SJSA1 (cell line): ENCODE measurements at places on chromosomes 5 and 9. TPM values are rescaled to one million over a fixed set of nuclear protein-coding genes. Genes with fewer than 3 reads are reported as not detected.

SPINK7 gene
- not detected in 2 replicates for total RNA-seq

DNA sequence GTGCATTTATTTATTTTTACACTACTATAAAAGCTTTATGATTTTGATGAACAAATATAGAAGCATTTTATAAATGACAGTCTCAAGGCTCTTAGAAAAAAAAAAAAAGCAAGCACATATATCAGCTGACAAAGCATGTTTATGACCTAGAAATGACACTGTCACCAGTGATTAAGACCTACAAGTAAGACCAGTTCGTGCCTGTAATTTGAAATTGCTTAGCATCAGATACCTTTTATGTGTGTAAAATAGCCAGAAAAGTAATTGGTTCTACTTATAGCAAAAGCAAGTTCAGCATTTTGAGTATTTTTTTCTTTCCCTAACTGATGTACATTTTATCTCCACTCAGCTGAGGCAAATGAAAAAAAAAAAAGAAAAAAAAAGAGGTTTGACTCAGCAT is 808.4 kb downstream of the CDH18 start:
- DNase-seq, result no peak

DNA sequence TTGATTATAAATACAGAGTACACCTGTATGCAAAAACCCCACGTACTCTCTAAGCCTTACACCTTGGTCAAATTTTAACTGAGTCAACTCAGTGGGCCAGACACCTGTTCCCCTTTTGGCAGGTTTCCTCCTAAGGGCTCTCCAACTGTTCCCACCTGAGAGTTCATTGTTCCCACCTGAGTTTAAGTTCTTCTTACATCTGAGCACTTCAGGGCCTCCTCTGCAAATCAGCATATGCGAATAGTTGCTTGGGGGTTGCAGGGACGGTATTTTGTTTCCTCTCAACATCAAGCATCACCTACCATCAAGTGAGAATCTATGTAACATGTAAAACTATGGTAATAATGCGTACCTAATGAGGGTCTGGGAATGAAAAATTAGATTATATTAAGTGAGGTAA is 300.0 kb downstream of the PIK3R1 start:
- DNase-seq, result no peak

MYOT gene
- total RNA-seq, result not detected in 2 replicates

CDO1 gene
- total RNA-seq, result 6.8 TPM in 2 replicates

CLIC3 gene
- total RNA-seq, result 0.89 TPM in 1 of 2 replicates, not detected in the other

GRCh38 chr9:95105519-95106287 is 211.8 kb downstream of the FANCC start:
- DNase-seq, result no peak

GRCh38 chr5:105903069-105903468 is 1767.7 kb downstream of the EFNA5 start:
- no peak for DNase-seq

DNA sequence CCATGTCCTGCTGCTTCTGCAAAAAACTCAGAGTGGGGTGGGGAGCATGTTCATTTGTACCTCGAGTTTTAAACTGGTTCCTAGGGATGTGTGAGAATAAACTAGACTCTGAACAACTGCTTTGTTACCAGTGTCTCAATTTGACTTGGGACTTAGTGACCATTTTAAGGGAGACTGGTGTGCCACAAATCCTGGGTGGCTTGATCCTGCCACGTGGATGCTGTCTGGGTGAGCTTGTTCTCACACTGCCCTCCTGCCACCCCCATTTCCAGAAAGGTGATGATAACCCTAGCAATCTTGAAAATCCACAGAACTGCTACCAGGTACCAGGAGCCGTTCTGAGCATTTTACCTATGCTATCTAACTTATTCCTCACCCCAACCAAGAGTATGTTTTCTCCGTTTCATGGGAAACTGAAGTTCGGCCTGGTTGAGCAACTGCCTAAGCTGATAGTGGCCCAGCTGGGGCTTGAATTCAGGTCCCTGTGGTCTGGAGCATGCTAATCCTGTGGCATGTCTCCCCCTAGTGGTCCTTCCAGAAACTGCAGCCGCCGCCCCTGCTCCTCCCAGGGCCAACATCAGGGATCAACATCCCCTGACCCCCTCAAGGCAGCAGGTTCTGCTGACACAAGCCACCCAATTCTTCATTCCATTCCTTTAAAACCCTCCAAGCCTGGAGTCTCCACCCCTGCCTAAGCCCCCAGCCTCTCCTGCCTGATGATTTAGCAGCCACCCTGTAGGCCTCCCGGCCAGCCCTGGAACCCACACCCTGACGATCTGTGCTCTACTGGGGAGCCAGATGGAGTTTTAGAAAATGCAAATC is 2.8 kb downstream of the IL3 start:
- DNase-seq, result peak; percentile 86

DNA sequence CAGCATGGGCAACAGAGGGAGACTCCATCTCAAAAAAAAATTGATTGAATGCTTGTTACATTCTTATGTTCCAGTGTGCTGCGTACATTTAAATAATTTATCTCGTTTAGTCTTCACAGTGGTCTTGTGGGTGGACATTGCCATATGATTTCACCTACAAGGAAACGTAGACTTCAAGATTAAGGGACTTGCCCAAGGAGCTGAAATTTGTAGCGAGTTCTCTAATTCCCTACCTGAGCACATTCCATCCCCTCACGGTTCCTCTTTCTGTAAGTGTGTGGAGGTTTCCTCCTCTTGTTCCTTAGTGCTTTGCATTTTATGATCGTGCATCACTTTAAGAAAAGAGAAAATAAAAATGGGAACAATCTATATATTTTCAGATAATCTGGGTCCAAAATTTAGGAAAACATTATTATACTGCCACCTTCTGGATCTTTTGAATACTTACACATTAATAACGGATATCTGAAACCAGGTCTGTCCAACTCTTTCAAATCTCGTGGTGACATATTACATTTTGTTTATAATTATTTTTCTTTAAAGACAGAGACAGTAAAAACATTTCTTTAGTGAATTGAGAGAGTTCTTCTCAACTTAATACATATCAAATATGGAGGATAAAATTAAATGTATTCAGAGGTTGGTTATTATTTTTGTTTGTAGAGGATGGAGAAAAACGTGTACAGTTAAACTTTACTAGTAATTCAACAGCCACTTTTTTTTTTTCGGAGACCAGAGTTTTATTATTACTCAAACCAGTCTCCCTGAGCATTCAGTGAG is 29.9 kb upstream of the C7 start:
- DNase-seq, result no peak

DNA sequence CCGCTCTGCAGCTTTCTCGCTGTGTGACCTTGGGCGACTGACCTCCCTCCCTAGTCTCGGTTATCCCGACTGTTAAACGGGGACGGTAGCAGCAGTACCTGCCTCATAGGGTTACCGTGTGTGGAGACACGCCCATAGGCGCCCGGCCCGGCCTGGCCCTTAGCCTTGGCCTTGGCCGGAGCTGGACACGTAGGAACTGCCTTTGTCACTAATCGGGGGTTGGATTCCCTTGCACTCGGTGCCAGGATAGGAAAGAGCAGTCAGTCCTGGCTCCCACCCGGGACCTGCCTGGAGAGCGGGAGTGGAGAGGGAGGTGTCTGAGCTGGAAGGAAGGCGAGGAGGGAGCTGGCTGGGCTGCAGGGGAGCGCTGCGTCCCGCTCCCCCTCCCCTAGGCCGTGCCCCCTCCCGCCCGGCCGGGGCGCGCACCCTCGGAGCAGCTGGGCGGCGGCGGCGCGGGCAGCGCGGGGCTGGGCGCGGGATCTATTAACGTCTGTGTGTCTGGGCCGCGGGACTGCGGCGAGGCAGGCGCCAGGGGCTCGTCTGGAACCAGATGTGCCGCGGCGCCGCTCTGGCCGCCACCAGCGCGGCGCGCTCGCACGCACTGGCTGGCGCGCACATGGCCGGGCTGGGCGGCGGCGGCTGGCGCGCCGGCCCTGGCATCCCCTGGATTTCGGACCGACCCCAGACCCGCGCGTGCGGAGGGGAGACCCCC is 31.7 kb downstream of the PRRX2 start:
- DNase-seq, result peak; percentile 92

DNA sequence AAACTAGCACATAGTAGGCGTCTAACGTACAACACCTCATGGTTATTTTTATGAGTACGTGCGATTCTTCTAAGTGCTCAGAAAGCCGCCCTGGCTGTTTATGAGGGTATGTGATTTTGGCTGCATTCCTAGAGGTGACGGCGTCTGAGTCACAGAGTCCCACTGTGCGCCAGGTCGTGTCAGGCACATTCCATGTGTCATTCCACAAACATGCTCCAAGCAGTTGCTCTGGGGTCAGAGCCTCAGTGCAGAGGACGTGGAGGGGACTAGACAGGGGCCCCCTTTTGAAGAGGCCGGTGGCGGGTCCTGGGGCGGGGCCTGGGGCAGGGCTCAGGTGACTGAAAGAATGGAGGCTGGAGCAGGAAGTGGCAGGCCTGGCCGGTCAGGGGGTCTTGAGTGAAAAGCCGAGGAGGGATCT is 51.9 kb downstream of the NEK6 start:
- DNase-seq, result peak; percentile 96

GRCh38 chr9:109765830-109766229 is 14.2 kb upstream of the PALM2AKAP2 start:
- no peak for DNase-seq

DNA sequence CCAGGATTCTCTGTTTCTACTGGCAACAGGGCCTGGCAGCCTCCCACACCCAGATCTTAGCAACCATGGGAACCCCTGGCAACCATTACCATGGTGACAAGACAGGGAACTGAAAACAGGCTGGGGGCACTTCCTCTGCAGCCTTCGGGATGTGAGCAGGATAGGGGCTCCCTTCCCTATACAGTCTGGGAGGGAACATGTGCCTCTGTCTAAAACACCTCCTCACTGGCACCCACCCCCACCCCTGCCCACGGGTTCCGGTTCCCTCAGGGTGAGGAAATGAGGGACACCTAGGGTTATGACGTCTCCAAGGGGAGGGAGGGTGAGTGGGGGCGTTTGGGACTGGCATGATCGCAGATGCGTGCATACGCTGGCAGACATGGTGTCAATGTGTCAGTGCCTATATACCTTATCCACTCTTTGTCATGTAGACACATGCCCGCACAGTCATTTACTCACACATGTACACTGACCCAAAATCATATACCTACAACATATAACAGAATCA is 3.0 kb upstream of the DNAJB5 start:
- DNase-seq, result no peak

AGXT2 gene
- not detected in 2 replicates for total RNA-seq
